Vagina (tissue), 2 donors: ENCODE measurements at places on chromosomes 12 and 14. TPM values are rescaled to one million over a fixed set of nuclear protein-coding genes. Genes with fewer than 3 reads are reported as not detected.

DNA sequence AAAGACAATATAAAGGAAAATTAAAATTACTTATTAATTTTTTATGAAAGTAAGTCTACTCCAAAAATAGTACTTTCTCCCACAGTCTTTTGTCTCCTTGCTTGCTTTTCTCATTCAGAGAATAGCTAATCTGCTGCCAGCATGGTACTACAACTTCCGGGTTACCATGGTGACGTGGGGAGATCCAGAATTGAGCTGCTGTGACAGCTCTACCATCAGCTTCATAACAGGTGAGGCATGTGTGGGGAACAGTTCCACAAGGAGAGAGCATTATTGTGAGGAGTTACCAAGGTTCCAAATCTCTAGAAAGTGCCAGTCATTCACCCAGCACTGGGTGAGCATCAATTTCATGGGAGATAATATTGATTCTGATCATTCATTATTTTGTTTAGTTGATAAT, 197.8 kb downstream of the PTPRO start:
- H3K4me3 ChIP-seq, result no peak overlapping the region
- H3K27ac ChIP-seq, result no peak overlapping the region
- DNase-seq, result no peak
- no peaks in the 10 kb centered on the region for H3K27me3 ChIP-seq
- H3K4me1 ChIP-seq, result no peaks in the 10 kb centered on the region
- H3K36me3 ChIP-seq, result no peaks in the 10 kb centered on the region

DNA sequence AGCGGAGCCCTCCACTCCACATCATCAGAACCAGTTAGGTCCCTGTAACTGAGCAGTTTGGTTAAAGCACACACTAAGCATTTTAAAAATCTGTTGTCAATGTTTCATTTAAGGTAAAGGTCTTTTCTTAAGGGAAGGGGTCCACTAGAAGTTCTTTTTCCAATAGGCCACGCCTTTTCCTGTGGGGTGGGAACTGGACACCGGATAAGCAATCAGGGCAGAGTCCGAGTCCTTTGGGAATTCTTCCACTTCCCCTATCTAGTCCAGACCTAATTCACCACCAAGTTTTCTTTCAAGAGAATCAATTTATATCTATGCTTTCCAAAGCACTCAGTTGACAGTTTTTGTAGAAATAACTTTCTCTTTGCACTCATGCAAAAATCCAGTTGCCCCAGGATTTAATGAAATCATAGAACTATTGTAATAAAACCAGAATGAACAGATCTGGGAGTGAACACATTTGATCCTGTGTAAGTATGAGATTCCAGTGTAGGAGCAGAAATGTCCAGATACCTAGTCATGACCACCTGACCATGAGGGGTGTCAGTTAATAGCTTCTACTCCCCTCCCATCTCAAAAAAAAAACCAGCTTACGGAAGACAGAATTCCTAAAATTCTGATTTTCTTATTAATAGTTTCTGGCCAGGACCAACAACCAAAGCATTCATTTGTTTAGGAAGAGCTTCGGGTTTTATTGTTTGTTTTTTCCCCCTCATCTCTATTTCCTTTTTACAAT, 11.7 kb downstream of the VPS37B start:
- H3K27me3 ChIP-seq, result no peaks in the 10 kb centered on the region
- H3K4me1 ChIP-seq, result peaks cover 81% of the 10 kb centered on the region
- no peaks in the 10 kb centered on the region for H3K36me3 ChIP-seq
- H3K27ac ChIP-seq, result no peak overlapping the region
- H3K4me3 ChIP-seq, result no peak overlapping the region

- H3K4me3 ChIP-seq, result no peak overlapping the region
- H3K36me3 ChIP-seq, result no peaks in the 10 kb centered on the region
- no peak for DNase-seq
- H3K27me3 ChIP-seq, result no peaks in the 10 kb centered on the region
- H3K4me1 ChIP-seq, result peaks cover 5% of the 10 kb centered on the region
Measured at GRCh38 chr12:14828892-14829291, 14.4 kb downstream of the ART4 start.

DNA sequence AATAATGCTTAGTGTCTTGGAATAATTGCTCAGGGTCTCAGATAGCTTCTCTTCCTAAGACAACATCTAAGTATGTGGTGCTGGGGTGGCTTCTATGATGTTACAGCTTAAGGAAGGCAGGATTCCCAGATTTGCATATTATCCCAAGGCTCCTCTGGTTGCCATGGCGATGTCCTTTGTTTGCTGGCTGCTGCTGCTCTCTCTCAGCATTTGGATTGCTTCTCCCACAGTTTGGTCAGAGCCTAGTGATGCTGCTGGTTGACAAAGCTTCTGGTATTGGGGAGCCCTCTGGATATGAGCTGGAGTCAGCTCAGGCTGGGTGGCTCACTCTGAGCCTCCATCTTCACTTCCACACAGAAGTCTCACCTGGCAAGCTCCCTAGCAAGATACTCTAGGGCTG, 56.4 kb upstream of the FBXO33 start:
- no peak overlapping the region for H3K27ac ChIP-seq
- H3K4me1 ChIP-seq, result peaks cover 10% of the 10 kb centered on the region
- no peaks in the 10 kb centered on the region for H3K27me3 ChIP-seq

DNA sequence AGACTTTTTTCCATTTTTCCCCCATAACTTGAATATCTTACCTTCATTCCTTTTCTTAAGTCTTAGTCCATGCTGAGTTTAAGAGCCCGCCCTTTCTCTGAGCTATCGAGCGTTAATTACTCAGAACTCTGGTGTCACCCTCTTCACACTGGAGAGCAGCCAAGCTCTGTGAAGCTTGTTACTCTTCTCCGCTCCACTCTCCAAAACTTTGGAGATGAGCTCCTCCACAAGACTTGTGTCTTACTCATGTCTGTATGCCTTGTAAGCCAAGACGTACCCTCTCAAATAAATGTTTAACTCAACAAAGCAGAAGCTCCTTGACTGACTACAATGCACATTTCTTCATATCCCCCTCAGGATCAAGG, 54.7 kb downstream of the DICER1 start:
- H3K36me3 ChIP-seq, result peaks cover 48% of the 10 kb centered on the region
- H3K4me1 ChIP-seq, result peaks cover 24% of the 10 kb centered on the region
- no peak overlapping the region for H3K4me3 ChIP-seq
- H3K27me3 ChIP-seq, result no peaks in the 10 kb centered on the region
- no peak overlapping the region for H3K27ac ChIP-seq

GRCh38 chr12:80504389-80505163, 60.5 kb downstream of the PTPRQ start:
- H3K36me3 ChIP-seq, result no peaks in the 10 kb centered on the region
- no peaks in the 10 kb centered on the region for H3K4me1 ChIP-seq
- no peaks in the 10 kb centered on the region for H3K27me3 ChIP-seq

GRCh38 chr12:3683670-3684069, 69.2 kb downstream of the CRACR2A start:
- H3K36me3 ChIP-seq, result no peaks in the 10 kb centered on the region
- no peaks in the 10 kb centered on the region for H3K4me1 ChIP-seq
- H3K4me3 ChIP-seq, result no peak overlapping the region
- H3K27ac ChIP-seq, result no peak overlapping the region
- no peaks in the 10 kb centered on the region for H3K27me3 ChIP-seq
- no peak for DNase-seq

DNA sequence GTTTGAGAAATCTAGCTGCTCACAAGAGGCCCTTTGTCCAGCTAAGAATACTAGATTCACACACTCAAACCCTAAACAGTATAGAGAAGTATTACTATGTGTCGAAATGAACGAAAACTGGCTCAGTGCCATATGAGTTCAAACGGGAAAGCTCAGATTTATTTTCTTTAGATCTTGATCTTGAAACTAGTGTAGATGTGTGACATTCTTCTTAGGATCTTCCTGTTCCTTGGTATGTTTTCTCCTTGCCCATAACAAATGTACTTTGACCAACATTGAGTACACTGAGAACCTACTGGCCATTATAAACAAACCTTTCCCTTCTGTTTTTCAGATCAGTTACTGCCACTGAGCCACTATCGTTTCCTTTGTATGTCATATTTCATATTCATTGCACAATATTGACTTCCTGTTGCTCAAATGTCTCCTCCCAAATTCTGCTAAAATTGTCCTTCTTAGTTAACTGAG, 21.3 kb downstream of the MYBPC1 start:
- H3K27me3 ChIP-seq, result no peaks in the 10 kb centered on the region
- no peak for DNase-seq
- no peaks in the 10 kb centered on the region for H3K36me3 ChIP-seq
- H3K4me3 ChIP-seq, result no peak overlapping the region

- no peaks in the 10 kb centered on the region for H3K27me3 ChIP-seq
- no peak overlapping the region for H3K4me3 ChIP-seq
- H3K4me1 ChIP-seq, result no peaks in the 10 kb centered on the region
- H3K27ac ChIP-seq, result no peak overlapping the region
- H3K36me3 ChIP-seq, result no peaks in the 10 kb centered on the region
- no peak for DNase-seq
Measured at GRCh38 chr12:24356240-24356804, 406.9 kb upstream of the SOX5 start.

The GLT8D2 gene
- total RNA-seq, result 11.0 TPM

The XPOT gene
- 46.2 TPM for total RNA-seq

- no peaks in the 10 kb centered on the region for H3K4me1 ChIP-seq
- no peaks in the 10 kb centered on the region for H3K27me3 ChIP-seq
Measured at GRCh38 chr12:48739618-48740269, 23.2 kb upstream of the CCNT1 start.

- H3K4me3 ChIP-seq, result no peak overlapping the region
- no peak for DNase-seq
- H3K27ac ChIP-seq, result no peak overlapping the region
- no peaks in the 10 kb centered on the region for H3K27me3 ChIP-seq
- H3K36me3 ChIP-seq, result no peaks in the 10 kb centered on the region
Measured at GRCh38 chr14:105165761-105166485, 2.7 kb downstream of the JAG2 start.

- H3K27me3 ChIP-seq, result no peaks in the 10 kb centered on the region
- no peaks in the 10 kb centered on the region for H3K36me3 ChIP-seq
- peak; percentile 79 for DNase-seq
- H3K4me3 ChIP-seq, result no peak overlapping the region
Measured at GRCh38 chr12:106226884-106227640, 20.8 kb downstream of the CKAP4 start.

DNA sequence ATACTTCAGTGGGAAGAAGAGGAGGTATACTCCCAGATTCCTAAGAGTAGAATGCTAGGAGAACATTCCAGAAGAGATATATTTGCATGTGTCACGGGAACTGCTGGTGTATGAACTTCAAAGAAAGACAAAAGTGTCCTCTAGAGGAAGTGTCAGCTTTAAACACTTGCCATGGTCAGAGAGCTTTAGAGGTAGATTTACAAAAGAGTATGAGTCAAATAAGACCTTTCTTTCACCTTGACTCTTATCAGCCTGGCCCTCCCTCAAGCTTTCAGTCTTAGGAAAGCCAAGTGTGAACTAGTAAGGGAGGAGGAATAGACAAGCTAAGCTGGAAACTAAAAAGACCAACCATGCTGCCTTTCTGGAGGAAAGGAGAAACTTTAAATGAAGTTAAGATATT, 34.7 kb downstream of the COX8C start:
- no peaks in the 10 kb centered on the region for H3K4me1 ChIP-seq
- DNase-seq, result no peak
- H3K4me3 ChIP-seq, result no peak overlapping the region
- H3K36me3 ChIP-seq, result no peaks in the 10 kb centered on the region

The SLCO1C1 gene
- not detected for total RNA-seq

DNA sequence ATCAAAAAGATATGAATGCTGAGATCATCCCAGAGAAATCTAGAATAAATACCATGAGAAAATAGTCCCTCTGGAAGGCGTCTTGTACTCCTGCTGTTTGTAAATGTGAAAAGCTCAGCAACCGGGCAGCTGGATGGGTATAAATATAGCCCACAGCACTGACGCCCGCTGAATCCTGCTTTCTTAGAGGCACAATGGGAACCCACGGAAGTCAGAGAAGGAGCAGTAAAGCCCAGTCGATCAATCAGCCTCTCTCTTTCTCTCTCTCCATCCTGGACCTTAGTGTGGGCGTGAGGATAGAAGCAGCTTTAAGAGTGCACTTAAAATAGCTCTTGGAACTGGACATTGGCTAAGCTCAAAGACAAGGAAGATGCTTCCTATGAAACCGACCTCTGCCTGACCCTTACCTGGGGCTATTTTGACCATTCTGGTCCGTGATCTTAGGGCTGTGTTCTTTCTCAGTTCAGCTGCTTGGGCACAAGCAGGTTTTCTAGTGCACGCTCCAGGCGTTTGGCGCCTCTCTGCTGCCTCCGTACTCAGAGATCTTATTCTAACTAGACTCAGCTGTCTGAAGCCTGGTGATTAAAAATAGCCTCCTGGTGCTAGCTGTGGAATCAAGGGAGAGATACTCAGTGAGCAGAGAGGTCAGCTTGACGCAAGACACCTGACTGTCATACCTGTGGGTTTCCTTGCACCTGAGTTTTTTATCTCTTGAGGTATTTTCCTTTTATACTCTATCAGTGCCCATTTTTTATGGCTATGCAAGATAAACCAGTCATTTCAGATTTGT, 144.6 kb downstream of the ETV6 start:
- H3K27me3 ChIP-seq, result no peaks in the 10 kb centered on the region
- H3K4me3 ChIP-seq, result no peak overlapping the region
- H3K36me3 ChIP-seq, result no peaks in the 10 kb centered on the region
- peaks cover 16% of the 10 kb centered on the region for H3K4me1 ChIP-seq
- DNase-seq, result no peak
- peak overlapping the region; percentile 35 for H3K27ac ChIP-seq

The SMAGP gene
- 30.0 TPM for total RNA-seq

- H3K36me3 ChIP-seq, result no peaks in the 10 kb centered on the region
- H3K27me3 ChIP-seq, result no peaks in the 10 kb centered on the region
- no peak overlapping the region for H3K27ac ChIP-seq
- H3K4me3 ChIP-seq, result no peak overlapping the region
- DNase-seq, result no peak
- no peaks in the 10 kb centered on the region for H3K4me1 ChIP-seq
Measured at GRCh38 chr14:32728976-32729375, 209.7 kb upstream of the NPAS3 start.

- H3K36me3 ChIP-seq, result no peaks in the 10 kb centered on the region
- DNase-seq, result no peak
- H3K4me3 ChIP-seq, result peak overlapping the region; percentile 44
- peaks cover 41% of the 10 kb centered on the region for H3K4me1 ChIP-seq
- no peak overlapping the region for H3K27ac ChIP-seq
- no peaks in the 10 kb centered on the region for H3K27me3 ChIP-seq
Measured at GRCh38 chr12:14962153-14962539, 745 bp upstream of the ARHGDIB start.
